Endothelial cell (in vitro differentiated cells): ENCODE measurements at places on chromosomes 2 and 18. TPM values are rescaled to one million over a fixed set of nuclear protein-coding genes. Genes with fewer than 3 reads are reported as not detected.

DNA sequence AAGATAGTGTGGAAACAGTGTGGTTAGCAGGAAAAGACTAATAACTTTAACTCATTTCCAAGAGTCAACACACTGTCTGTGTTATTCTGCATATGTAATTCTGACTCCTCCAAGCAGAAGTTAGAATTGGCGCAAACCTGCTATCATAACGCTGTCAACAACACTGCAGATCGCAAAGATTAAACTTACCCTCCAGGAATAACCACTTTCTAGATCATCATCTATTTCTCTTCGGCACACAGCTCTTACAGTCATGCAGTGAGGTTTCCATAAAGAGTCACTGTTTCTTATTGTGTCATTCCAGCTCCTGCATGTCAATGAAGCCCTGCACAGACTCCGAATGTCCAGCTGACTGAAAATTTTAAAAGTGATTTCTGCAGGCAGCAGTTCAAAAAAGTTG is 2.4 kb downstream of the FBXO48 start:
- no peak overlapping the region for H3K4me3 ChIP-seq
- no peak overlapping the region for H3K27ac ChIP-seq
- no peak for DNase-seq
- peaks cover 16% of the 10 kb centered on the region for H3K4me1 ChIP-seq
- H3K36me3 ChIP-seq: no peaks in the 10 kb centered on the region

DNA sequence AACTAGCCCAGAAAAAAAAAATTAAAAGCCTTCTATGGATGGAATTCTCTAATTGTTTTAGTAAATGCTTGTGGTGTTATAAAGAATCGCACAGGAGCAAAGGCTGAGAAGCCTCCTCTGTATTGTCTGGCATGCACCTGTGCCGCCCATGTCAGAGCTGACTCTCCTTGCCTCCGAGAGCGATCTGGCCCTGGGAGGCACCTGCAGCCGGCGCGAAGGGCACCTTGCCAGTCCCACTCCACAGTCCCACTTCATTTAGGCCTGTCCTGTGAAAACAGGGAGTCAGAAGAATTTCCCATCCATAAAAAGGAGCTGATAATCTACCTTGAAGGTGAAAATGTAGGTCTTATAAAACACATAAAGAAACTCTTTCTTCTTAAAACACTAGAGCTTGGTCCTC is 170.9 kb upstream of the PXDN start:
- DNase-seq: no peak
- peaks cover 37% of the 10 kb centered on the region for H3K4me1 ChIP-seq
- H3K4me3 ChIP-seq: no peak overlapping the region

DNA sequence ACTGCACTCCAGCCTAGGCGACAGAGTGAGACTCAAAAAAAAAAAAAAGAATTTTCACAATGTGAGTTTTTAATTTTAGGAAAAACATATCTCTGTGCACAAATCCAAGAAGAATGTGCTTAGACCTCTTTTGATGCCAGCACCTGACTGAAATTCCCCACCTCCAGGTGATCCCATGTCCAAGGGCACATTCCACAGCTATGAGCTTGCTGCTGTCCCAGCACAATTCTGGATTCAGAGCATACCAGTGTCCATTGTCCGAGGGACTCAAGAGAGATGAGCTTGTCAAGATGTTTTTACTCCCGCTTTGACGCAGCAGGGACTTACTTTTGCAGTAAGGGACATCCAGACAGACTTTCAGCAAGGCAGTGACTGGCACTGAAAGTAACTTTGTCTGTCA is 489.1 kb upstream of the ACVR2A start:
- H3K4me3 ChIP-seq: no peak overlapping the region
- H3K27me3 ChIP-seq: no peaks in the 10 kb centered on the region
- H3K27ac ChIP-seq: no peak overlapping the region
- no peaks in the 10 kb centered on the region for H3K36me3 ChIP-seq
- no peak for DNase-seq

DNA sequence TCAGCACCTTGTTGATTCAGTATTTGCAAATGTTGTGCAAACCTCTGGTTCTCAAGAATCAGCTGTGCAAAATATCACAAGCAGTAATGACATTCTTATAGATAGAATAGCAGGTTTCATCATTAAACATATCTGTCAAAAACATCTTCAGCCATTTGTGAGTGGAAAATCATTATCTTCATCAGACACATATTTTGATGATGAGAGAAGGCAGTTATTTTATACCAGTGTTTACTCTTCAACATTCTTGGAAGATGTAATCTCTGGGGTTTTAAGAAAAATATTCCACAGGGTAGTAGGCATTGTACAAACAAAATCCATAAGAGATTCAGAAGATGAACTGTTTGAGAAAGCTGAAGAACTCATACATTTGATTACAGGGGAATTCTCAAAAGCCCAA is 64.3 kb downstream of the FSIP2 start:
- H3K27ac ChIP-seq: no peak overlapping the region
- no peak for DNase-seq
- H3K4me1 ChIP-seq: no peaks in the 10 kb centered on the region
- H3K4me3 ChIP-seq: no peak overlapping the region
- H3K36me3 ChIP-seq: no peaks in the 10 kb centered on the region
- H3K27me3 ChIP-seq: no peaks in the 10 kb centered on the region

DNA sequence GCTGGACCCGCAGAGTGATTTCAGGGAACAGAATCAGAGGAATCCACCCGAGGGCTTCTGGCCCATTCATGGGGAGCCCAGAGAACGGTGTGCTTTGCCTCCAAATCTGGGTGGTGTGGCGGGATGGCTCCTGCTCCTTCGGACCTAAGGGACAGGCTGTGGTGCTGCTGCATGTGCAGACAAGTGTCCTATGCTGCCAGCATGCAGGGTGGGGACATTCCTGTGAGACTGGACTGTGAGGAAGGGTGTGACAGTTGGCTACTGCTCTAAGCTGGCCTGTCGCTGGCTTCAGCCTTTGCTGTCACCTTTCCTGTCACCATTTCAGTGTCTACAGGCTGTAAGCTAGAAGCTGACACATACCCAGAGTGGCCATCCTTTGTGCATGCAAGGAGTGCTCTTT is 2.9 kb upstream of the SLC4A3 start:
- peaks cover 3% of the 10 kb centered on the region for H3K36me3 ChIP-seq
- no peak for DNase-seq
- no peak overlapping the region for H3K4me3 ChIP-seq
- no peak overlapping the region for H3K27ac ChIP-seq
- H3K27me3 ChIP-seq: peaks cover 10% of the 10 kb centered on the region
- no peaks in the 10 kb centered on the region for H3K4me1 ChIP-seq

SLC9A4 gene
- total RNA-seq: 0.08 TPM

- H3K36me3 ChIP-seq: peaks cover 21% of the 10 kb centered on the region
- H3K27me3 ChIP-seq: peaks cover 3% of the 10 kb centered on the region
Measured at GRCh38 chr2:42345986-42346385, 15.0 kb downstream of the COX7A2L start.

DNA sequence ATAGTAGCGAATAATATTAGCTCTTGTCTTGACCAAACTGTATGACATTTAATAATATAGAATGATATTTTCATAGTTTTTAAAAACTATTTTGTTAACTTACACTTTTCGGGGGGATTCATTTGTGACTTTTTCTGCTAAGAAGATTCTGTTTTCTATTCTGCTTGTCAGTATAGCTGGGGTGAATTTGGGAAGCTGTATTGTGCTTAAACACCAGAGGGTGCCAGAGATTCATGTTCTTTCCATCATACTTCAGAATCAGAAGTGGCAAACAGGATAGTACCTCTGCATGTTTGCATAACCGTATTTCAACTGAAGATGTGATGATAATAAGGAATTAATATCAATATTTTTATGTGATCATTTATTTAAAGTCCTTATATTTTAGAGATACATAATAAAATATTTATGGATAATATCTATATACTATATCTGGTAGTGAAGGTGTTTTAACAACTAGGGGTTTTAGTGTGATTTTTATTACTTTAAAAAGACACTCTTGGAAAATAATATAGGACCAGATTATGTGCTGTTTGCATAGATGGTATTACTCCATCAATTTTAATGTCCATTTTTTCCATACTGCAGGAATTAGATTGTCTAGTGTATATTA is 81.0 kb downstream of the TAF4B start:
- H3K27me3 ChIP-seq: peaks cover 1% of the 10 kb centered on the region
- no peak overlapping the region for H3K4me3 ChIP-seq
- H3K27ac ChIP-seq: no peak overlapping the region
- H3K36me3 ChIP-seq: no peaks in the 10 kb centered on the region
